Neural crest cell (in vitro differentiated cells): ENCODE measurements at places on chromosomes 4 and X.

GRCh38 chr4:85779165-85779564, 304.2 kb downstream of the ARHGAP24 start:
- no peak for DNase-seq

GRCh38 chr4:64334964-64335363, 74.3 kb downstream of the TECRL start:
- no peak for DNase-seq

DNA sequence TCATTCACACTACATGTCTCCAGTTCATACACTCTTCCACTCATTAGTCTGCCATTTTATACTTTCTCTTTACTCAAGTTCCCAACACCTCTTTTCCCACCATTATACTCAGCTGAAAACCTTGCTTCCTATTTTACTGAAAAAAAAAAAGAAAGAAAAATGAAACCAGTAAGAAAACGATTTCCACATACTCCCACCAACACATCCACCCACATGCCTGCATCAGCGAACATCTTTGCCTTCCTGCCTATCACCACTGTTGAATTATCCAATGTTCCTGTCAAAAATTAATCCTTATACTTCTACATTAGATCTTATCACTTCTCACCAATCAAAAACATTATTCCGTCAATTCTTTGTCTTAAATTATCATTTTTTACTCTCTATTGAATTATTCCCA, 188.1 kb upstream of the FAM241A start:
- no peak for DNase-seq

- no peak for DNase-seq
Observed at GRCh38 chr4:184096561-184097240, 121.0 kb downstream of the ENPP6 start.

GRCh38 chr4:159216834-159217233, 114.0 kb downstream of the RAPGEF2 start:
- no peak for DNase-seq

DNA sequence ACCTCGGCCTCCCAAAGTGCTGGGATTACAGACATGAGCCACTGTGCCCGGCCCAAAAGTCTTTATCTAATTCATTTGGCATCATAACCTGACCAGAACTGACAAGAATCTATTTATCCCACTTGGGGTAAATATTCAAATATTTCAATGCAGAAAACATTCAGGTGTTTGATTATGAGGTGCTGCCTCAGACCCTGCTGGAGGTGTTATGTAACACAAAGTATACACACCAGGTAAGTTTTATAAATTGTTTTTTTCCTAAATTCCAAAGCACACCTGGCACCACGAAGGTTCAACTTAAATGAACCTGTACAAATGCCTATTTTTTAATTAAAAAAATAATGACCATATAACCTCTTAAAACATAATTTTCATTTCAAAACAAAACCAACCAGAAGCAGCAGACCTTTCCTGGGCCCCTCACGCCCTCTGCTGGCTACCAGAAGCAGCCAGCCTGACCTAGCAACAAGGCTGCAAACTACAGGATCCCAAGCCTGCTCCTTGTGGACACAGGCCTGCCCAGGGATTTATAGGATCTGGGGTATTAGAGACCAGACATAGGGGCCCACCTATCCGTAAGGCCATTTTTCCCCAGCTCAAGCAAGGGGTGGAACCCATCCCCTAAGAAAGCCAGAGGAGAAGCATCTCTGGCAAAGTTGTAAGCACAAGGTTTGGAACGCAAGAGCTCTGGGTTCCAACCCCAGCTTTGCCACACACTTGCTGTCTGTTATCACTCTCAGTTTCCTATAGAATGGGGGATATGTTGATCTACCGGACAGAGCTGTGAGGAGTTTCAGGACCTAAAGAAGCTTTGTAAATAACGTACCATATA, 11.7 kb downstream of the OTUD5 start:
- peak; percentile 25 for DNase-seq

GRCh38 chrX:36986231-36986630, 21.9 kb upstream of the FAM47C start:
- DNase-seq = no peak

DNA sequence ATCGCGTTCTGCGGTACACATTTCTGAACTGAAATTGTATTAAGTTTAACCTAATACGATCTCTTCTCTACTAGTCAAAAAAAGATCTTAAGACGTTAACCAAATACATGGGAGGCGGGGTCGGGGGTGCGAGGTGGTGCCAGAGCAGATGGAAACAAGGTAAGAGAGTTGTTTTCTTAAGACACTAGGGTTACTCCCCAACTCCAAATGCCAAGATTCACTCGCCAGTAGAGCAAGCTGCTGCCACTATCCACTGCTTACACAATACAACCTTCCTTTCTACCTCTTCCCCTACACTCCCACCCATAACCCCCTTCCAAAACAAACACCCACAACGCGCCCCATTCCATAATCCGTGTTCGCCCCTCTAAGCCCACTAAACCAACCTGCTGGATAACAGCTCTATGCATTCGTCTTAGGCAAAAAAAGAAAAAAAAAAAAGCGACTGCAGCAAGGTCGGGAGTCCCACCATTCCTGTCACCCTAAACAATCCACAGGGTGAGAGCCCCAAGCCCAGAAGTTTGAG, 1.3 kb downstream of the LCORL start:
- DNase-seq = peak; percentile 8

DNA sequence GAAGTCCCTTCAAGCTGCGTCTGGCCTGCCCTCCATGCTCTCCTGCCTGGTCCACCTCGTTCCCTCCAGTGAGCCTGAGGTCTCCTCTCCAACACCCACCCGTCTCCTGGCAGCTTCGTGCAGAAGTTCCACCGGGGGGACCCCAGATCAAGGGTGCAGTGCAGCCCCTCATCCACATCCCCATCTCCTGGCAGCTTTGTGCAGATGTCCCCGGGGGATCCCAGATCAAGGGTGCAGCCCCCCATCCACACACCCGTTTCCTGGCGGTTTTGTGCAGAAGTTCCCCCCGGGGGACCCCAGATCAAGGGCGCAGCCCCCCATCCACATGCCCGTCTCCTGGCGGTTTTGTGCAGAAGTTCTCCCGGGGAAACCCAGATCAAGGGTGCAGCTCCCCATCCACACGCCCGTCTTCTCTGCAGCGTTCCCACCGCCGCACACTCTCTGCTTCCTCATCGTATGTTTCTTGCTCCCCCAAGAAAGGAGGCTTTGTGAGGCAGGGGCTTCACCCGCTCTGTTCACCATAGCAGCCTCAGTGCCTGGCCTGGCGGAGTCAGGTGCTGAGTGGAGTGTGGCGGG, 35.7 kb downstream of the PIGG start:
- no peak for DNase-seq

GRCh38 chrX:137033774-137034507, at the start of gene GPR101:
GPR101 (minus strand) TSS chrX:137033995; CDS start chrX:137031674, 2,321 bp downstream.
- DNase-seq = no peak

GRCh38 chrX:117376460-117376859, 740.1 kb downstream of the KLHL13 start:
- DNase-seq = no peak

DNA sequence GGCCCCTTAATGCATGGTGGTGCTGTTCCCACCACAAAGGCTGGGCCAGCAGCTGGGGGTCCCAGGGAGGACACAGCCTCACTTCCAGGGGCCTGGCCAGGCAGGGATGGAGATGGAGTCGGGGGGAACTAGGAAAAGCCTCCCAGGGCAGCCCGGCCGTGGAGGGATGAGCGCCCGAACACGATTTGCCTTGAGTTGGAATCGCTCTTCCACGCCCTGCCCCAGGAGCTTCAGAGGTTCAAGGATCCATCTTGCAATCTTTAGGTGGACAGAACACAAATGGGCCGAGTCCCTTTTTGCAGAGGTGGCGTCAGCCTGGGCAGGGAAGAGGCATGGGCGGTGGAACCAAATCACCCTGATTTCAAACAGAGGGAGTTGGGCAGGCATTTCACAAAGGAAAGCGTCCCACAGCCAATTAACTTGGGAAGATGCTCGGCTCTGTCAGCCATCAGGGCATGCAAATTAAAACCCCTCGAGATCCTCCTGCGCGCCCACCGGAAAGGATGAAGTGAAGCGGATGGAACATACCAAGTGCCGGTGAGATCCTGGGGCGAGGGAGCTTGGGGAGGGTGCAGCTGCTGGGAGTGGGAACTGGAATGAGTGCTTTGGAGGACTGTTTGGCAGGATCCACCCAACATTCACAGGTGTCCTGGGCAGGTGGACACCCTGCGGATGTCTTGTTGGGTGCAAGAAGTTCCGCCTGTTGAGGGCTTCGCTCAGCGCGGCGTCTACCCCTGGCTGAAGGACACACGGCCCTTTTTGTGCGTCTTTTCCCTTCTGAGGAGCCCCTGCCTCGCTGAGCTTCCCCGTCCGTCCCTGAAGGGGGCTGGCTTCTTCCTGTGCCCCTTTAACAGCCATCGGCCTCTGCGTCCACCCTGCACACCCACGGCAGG, 75.7 kb downstream of the HTRA3 start:
- DNase-seq = no peak

- no peak for DNase-seq
Observed at GRCh38 chrX:107714206-107714891, 61.2 kb downstream of the TSC22D3 start.

DNA sequence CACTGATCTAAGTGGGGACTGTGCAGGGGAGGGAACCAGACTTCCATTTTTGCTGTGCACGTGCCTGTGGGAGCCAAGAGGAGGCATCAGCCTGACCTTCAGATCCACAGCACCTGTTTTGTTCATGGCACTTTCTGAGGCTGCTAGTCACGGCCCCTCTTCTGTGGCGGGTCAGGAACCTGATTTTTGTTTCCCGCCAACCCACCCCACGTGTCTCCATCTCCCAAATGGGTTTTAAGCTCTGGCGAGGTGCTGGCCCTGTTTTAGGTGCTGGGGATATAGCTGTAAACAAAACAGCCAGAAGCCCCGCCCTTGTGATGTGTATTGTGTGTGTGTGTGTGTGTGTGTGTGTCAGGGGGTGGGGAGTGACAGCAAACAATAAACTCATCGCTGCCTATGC, 60.4 kb upstream of the GRPEL1 start:
- DNase-seq = no peak

- DNase-seq = peak; percentile 29
Observed at GRCh38 chrX:129741880-129742758, 3.3 kb downstream of the XPNPEP2 start.

GRCh38 chr4:3025881-3026280, 48.5 kb downstream of the HTT-AS start:
- DNase-seq = no peak

DNA sequence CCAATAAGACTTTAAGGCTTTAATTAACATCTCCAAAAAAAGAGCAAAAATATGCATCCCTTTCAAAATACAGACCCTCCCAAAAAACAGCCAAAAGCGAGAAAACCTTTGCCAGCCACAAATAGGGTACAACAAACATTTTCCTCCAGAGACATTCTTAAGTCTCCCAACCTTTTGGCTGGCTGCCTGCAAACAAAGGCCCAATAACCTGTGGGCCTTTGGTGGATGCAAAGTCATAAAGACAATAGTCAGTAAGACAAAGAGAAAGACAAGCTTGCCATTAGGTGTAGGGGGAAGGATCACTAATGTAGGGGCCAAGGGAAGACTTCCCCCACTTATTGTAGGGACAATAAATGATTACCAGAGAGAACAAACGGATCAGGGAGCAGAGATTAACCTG, 215.5 kb upstream of the ZFP42 start:
- DNase-seq = no peak

DNA sequence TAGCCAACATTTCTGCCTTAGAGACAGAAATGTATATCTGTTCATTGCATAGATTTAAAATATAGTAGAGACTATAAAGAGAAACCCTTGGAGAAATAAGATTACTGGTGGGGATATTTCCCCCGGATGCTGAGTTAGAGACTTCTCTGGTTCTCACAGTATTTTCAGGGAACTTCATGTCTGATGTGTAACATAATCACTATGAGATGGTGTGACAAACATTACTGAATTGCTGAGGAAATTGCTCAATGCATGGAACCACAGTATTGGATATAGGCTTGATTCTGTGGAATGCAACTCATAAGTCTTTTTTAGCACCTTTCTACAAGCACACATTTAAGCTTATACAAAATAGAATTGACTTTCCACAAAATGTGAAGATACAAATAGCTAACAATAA, 152.7 kb downstream of the SOWAHB start:
- DNase-seq = no peak

DNA sequence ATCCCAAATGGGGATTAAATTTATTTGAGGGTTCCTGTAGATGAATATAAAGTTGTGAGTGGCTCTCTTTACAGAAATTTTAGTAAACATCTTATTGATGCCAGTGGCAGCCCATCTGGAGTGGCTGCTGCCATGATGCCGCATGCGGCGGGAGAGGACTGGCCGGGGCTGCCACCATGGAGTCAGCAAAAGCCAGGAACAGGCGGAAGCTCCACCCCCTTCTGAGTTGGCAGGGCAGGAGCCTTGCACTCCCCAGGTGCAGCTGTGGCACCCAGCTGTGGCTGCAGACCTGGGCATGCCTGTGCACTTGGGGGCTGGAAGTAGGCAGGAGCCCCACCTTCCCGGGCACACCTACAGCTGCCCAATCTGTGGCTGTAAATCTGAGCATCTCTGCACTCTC, 92.3 kb downstream of the KCNIP4 start:
- no peak for DNase-seq

DNA sequence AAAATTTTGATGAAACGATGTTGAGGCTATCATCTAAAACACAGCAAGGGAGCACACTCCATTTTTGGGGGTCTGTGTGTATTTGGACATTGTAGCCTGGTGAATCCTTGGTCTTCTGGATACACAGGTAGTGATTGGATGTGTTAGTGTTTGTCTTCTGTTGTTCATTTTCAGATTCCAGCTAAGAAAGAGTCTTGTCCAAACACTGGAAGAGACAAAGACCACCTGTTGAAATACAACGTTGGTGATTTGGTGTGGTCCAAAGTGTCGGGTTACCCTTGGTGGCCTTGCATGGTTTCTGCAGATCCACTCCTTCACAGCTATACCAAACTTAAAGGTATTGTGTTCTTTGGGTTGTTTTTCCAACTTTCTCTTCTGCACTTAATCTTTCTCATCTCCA, 32.8 kb downstream of the NSD2 start:
- no peak for DNase-seq

DNA sequence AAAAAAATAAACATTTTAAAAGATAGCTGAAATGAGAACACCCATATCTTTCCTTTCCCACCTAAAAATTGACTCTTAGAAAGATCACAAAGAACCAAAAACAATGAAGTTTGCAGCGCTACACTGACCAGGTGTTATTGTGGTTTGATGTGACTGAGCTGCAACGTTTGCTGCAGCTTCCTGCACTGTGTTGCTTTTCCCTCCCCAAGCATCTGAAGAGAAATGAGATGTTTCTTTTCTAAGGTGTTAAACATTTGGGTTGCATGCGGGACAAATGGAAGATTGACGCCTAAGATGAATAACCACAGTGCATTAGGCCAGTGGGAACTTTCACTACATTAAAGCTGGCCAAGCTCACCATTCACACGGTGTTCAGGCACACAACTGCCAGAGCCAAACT, 8.9 kb downstream of the LEF1 start:
- DNase-seq = no peak
